ENCODE measurements at places on chromosomes 7 and 10.

DNA sequence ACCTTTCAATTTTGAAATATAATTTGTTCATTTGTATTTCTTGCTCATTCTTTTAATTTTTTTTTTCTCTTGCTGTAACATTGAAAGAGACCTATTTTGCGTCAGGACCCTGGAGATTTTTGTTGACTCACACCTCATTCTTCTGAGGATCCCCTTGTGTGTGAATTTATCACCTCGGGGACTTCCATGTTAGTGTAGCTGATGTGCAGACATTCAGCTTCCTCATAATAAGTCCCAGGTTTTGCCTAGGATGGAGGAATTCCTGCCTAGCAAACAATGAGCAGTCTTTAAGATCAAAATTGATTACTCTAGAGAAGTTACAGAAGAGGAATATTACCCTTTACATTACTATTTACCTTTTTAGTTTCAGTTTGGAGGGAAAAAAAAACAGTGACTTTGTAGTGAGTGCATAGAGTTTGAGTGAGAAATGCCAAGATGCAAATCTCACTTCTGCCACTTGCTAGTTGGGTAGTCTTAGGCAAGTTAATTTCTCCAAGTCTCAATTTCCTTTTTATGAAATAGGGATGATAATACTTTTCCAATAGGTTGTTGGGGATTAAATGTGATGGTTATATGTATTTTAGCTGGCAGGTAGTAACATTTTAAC lies 14.3 kb downstream of the TES start:
- no peak for DNase-seq

GRCh38 chr7:132113536-132114371 lies 462.5 kb downstream of the PLXNA4 start:
- no peak for DNase-seq

- no peak for DNase-seq
These were observed 263.6 kb downstream of the SKIDA1 start for GRCh38 chr10:21261842-21262294.

GRCh38 chr7:16741676-16742075 lies 11.9 kb upstream of the TSPAN13 start:
- DNase-seq, result no peak

DNA sequence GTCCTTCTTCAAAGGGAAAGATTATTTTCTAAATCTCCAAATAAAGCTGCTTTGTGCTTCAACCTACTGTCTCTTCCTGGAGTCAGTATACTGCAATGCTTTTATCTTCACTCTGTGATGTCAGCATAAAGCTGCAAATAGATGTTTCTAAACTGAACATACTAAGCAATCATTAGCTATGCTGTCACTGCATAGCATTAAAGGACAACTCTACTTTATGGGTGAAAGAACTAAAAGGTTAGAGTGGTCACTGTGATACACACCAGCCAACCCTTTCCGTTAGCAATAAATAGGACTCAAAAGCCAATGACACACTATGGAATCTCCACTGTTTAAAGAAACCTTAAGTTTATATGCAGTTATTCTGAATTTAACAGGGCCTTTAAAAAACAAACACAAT lies 1.8 kb downstream of the CCDC186 start:
- no peak for DNase-seq

DNA sequence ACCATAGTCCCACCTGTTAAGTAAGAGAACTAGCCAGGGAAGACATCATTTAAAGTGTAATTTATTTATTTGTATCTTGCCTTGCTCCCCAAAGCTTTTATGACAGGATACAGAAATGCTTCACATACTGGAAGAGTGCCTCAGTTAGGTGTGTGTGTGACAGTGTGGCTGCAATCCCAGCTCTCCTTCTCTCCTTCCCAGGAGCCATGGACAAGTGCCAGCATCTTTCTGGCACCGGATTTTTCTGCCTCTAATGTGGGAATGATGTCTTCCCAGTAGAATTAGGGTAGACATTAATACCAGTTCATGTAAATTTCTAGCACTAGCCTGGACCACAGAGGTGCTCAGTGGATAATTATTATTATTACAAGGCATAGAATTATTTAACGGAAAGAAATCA lies 30.3 kb upstream of the ATXN7L1 start:
- DNase-seq, result no peak

DNA sequence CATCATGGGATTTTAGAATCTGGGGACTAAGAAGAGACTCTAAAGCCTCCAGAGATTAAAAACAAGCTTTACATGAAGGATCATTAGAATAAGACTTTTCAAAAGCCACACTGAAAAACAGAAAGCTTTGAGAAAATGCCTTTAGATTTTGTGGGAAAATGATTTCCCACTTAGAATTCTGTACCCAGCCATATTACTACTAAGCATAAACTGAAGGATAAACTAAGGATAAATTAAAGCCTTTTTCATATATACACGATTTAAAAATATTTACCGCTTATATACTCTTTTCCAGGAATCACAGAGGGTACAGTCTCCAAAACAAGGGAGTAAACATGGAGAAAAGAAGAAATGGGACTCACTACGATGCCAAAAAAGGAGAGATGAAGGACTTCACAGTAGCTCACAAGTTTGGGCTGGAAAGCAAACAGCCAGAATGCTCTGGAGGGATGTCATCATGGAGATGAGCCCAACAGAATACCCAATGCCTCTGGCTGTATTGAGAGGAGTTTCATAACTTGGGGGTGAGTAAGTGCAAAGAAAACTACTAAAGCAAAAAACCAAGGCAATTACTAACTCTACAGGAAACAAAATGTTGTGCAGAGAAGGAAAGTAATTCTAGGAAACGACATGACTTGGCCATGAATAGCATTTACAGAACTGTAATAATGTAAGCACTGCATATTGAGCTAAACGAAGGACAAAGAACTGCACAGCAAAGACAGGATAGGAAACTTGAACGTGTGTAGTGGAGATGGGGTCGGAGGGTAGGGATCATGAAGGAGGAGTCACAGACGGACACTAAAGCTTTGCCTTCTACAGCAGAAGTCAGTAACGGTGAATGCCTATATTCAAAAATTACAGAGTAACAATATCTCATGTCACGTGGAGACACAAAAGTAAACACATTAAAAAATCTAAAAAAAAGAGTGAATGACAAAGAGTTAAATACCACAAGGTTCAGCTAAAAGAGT lies 61.4 kb upstream of the ASAH2 start:
- DNase-seq, result no peak

GRCh38 chr7:25359471-25360059 lies 131.3 kb upstream of the NPVF start:
- no peak for DNase-seq

GRCh38 chr10:84525120-84525806 lies 196.9 kb downstream of the CCSER2 start:
- DNase-seq, result no peak

DNA sequence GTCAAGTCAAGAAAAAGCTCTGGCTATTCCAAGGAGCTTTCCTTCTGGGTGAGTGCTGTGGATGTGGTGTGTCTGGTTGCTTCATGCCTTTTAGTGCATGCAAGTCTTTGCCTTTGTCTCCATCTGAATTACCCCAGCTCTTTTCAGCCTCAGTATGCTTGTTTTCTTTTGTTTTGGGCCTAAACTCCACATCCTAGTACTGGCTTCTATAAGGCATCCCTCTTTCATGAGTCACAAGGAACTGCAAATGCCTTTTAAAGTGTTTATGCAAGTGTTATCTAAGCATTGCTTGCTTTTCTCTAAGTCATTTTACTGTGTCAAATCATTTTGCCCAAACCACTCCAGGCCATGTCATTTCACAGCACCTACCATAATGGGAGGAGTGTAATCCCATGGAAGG lies 132.1 kb downstream of the PLCE1 start:
- no peak for DNase-seq

DNA sequence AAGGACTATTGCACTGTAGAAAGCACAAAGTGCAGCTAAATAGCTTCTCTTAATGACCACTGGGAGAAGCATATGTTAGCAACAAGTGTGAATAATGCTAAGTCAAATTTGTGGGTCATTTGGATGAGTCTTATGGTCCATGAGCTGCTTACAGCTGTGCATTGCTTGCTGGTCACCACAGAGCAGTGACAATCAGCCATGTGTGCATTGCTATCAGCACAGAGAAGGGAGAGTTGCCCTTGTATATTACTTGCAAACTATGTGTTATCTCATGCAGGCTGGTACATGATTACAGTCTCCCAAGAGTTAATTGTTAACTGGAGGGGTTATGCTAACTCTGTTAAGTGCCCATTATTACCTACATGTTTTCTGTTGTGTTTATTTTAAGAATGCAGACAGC lies 25.7 kb downstream of the MRPS33 start:
- no peak for DNase-seq

DNA sequence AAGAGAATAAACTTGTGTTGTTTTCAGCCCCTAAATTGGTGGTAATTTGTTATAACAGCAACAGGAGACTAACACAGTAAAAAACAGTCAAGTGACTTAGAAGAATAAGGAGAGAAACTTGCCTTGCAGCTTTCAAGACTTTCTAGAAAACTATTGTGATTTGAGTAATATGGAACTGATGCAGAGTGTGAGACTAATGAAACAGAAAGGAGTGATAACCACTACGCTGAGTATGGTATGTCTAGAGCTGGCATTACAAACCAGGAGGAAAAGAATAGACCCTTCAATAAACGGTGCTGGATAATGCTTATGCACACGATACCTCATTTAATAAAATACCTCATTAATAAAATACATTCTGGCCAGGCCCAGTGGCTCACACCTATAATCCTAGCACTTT lies 99.9 kb downstream of the CREM start:
- DNase-seq, result no peak

GRCh38 chr7:137025469-137026175 lies 157.2 kb downstream of the CHRM2 start:
- DNase-seq, result no peak

DNA sequence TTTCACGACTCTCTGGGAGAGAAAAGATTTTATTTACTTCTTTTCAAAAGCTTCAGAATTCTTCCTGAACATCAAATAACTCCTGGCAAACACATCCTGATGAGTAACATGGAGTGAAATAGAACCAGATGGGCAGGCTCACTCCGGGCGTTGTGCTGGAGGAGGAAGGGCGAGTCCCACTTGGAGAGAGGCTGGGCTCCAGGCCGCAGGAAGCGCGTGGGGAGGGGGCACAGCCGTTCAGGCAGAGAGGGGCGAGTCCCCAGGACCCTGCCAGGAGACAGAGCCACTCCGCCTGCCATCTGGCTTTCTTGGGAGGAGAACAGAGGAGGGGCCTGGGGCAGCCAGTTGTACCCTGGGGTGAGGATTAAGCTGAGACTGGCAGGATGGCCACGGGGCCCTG lies 265.9 kb upstream of the ZMIZ1 start:
- no peak for DNase-seq

DNA sequence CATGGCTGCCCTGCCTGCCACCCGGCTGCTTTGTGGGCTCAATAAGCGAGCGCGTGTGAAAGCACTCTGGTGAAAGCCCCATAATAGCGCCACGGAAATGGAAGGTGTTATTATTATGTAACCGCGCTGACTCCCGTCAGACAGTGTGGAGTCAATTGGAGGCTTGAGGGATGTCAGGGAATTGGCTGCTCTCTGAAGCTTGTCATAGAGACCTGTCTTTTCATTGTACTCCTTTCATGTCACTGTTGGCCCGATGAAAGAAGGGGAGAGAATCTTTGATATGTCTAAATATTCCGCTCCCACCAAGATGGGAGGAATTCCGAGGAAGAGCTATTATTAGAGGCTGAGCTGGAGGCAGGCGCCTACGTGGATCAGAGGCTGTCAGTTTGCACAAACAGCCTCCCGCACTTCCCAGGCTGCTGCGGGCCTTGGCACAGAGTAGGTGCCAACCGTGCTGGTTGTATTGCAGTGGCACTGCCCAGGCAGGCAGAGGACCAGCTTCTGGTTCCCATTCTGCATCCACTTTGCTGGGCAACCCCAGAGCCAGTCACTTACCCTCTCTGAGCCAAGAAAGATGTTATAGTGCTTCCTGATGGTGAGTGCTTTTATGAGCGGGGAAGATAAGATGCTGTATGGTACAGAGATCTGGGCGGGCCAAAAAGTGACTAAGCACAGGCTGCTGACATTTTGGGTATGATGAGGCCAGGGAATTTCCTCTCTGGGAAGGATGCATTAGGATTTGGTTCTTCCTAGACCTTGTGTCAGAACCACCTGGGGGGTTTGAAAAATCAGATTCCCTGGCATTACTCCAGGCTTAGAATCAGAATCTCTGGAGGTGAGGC lies 151.4 kb downstream of the RPS24 start:
- no peak for DNase-seq

GRCh38 chr10:15433850-15434537 lies 62.9 kb upstream of the FAM171A1 start:
- peak; percentile 11 for DNase-seq

DNA sequence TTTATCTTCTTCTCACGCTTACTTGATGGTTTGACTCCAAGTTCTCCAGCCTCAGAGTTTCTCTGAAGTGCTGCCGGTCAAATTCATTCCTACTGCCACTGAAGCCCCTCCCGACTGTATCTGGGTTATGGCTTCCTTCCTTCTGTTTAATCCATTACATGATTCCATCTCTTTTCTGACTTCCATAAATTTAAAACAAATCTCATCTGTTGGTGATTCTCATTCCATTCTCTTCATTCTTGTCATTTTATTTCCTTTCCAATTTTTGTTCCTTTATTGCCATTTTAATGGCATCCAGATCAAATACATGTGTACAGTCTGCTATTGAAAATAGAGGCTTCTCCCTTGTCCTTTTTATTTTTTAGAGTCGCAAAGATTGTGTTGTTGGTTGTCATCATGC lies 25.4 kb upstream of the HIBADH start:
- DNase-seq, result no peak
